ENCODE measurements at places on chromosomes 12 and 14.

DNA sequence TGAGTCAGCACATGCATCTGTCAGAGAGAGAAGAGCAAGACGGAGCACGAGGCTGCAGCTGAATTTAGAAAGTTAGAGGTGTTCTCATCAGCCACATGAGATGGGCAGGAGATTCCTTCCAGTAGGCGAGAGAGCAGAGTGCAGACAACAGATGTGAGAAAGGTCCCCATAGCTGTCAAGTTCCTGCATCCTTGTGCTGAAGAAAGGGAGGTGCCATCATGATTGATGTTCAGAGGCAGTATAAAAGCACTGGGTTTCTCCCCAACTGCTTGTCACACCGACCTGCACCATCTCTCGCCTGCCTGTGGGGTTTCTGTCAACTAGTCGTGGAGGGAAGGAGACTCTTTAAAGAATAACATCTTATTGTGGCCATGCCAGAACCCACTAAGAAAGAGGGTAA, at the start of gene MYBPC1:
MYBPC1 (plus strand) TSS at position 272 of the 400 bp plus-strand sequence; CDS start at position 372, 100 bp downstream.
- DNase-seq: no peak

- DNase-seq: no peak
These were observed 23.2 kb upstream of the RIN3 start for GRCh38 chr14:92490239-92490959.

DNA sequence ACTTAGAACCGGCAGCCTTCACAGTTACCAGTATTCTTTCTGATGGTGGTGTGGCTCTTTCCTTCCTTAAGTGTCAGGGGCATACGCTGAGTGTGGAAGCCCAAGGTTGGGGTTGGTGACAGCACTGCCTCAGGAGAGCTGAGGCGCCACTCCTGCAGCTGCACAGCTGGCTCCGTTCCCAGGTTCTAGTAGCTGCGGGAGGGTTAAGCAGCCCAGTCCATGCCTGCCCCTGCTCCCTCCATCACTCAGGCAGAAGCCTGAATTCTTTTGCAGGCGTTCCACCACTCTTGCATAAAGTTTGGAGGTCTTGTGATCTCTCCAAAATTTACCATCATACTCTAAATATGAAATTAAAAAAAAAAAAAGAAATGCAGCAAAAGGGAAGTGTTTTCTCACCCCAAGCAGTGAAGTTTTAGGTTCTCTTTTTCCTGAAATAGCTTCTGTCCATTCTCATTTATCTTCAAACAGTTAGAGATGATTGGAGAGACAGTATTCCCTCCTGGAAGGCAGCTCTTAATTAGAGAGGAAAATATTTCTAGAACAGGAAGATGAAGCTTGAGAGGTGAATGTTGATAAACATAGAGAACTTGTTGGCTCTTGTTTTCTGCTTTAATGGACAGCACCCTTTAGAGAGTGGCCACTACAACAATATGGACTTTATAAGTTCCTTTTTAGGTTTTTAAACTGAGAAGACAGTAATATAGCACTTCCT, 136.1 kb downstream of the FGD4 start:
- DNase-seq: no peak

DNA sequence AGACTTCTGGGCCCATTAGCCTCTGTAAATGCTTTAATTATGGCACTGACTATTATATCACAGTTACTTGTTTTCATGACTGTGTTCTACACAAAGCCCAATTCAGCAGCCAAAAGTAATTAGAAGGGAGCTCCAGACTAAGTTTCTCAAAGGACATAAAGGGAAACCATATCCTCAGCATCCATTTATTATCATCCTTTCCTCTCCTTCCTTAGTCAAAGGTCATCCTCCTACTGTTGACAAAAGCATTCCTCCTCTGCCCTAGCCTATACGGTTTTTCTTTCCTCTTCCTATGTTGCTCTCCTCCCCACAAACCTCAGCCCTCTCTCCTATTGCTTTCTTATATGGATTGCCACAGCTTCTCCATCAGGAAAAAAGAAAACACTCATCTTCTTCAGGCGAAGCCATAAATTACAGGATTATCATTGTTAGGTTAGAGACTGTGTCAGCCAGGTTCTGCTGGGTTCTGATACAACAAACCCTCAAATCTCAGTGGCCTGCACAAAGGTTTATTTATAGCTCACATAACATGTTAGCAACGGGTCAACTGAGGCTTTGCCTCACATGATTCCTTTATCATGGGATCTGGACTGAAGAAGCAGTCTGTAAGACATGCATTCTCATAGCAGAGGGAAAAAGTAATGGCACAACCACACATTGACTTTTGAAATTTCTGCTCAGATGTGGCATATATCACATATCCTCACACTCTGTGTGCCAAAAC, 207.2 kb downstream of the SLC5A8 start:
- no peak for DNase-seq

GRCh38 chr12:13503094-13503835, 306.7 kb downstream of the EMP1 start:
- no peak for DNase-seq

GRCh38 chr14:65301862-65302539, 110.5 kb upstream of the FUT8 start:
- no peak for DNase-seq

DNA sequence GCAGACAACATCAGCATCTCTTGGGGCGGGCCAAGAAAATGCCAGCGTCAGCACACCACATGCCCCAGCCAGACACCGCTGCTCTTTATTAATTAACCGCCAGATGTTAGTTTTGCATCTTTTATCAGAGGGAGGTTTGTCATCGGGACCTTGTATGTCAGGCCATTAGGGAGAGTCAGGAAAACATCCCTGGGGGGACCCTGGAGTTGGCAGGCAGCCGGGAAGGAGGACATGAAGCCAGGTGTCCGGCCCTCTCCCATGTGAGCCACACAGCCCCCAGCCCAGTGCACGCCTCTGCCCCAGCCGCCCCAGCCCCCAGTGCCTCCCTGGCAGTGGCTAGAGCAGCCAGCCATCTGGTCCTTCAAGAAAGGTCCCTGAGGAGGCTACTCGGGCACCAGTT, 56.9 kb upstream of the FAM222A start:
- no peak for DNase-seq
